ENCODE measurements at places on chromosomes 5 and 9.

- no peak for DNase-seq
These were observed 331.0 kb upstream of the EDIL3 start for GRCh38 chr5:84715686-84716085.

- DNase-seq = no peak
These were observed 10.5 kb upstream of the B4GALT1 start for GRCh38 chr9:33177639-33178038.

DNA sequence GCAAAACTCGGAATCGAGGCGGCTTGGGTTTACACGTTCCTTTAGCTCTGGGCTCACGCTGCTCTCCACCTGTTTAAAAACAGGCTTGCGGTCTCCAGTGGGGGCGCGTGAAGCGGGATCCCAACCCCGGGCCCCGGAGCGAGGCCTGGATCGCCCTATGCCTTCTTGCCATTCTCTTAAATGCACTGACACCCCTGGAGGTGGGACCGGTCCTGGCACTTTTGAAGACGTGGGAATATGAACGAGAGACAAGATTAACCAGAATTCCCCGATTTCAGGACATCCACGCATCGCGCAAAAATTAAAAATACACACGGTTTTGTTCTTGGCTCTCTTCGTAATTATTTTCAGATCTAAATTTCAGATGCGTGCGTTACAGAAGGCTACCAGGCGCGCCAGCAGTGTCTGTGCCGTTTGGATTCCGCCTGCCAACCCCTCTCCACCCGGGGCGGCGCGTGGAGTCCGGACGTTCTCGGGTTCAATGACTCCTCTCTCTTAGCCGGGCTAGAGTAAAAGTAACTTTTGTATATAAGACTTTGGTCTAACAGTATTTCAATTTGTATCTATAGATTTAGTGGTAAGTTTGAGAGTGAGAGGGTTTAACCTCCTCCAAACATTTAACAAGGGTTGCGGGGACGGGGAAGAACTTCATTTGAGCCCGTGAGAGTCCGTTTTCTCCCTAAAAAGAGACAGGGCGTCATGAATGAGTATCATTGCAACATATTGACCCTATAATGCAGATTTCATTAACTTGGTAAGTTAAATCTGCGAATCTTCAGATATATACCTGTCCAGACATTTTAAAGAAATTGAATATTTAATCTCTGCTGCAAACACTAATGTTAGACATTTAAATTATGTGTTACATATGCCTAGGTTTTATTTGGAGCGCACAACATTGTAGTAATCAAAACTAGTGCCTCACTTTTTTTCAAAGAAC is 3.8 kb downstream of the FOXD1 start:
- peak; percentile 44 for DNase-seq

DNA sequence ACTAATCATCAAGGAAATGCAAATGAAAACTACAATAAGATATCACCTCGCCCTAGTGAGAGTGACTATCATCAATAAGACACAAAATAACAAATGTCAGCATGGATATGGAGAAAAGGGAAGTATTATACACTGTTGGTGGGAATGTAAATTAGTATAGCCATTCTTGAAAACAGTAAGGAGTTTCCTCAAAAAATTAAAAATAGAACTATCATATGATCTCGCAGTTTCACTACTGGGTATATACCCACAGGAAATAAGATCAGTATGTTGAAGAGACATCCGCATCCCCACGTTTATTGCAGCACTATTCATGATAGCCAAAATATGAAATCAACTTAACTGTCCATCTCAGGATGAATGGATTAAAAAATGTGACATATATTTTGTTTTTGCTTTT is 31.6 kb upstream of the STK32A start:
- no peak for DNase-seq

- DNase-seq = no peak
These were observed 23.6 kb downstream of the OLFML2A start for GRCh38 chr9:124800306-124801259.

DNA sequence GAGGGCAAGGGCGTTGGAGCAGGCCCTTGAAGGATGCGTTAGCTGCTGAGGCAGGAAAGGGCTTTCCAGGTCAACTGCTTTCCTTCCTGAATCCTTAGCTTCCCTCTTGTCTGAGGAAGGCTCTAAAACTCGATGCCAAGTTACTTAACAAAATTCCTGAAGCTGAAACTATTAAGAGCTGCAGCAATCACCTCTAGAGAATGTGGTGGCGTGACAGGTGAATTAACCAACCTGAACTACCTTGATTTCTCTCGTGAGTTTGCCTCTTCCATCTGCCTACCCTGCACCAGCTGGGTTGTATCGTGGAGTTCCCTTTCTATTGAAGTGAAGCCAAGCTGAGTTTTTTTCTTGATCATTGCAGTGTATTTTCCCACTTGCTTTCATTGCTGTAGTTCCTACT is 96.1 kb downstream of the PDE8B start:
- DNase-seq = no peak

DNA sequence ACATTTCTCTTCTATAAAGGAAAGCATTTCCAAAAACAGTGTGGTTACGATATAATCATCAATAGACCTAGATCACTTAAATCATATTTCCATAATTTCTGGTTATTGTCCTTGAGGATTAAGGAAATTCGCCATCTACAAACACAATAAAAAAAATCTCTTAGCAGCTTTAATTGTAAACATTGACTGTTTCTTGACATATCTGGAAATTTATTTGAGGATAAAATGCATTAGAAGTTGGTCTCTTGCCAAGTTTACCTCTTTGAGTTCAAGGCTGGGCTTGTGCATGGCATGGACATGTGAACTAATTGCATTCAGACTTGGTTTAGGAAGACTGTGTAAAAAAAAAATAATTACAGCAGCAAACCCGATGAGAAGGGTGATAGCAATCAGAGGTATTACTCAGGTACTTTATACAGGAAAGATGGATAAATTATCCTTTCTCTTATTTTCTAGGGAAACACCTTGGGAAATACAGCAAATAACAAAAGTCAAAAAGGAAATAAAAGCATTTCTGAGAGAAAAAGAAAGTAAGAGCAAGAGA is 237.9 kb downstream of the SLF1 start:
- DNase-seq = peak; percentile 40

DNA sequence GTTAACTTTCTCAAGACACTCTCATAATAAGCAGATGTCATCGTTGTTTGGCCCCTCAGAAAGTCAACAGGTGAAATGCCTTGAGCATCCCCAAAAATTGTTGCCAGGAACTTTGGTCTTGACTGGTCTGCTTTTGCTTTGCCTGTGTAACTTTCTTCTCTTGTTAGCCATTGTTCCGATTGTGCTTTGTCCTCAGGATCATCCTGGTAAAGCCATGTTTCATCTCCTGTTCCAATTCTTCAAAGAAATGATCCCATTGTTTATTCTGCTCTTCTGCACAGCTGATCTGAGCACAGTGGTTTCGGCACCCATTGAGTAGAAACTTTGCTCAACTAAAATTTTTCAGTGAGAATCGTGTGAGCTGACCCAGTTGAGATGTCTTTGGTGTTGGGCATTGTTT is 8.1 kb upstream of the ZBED3 start:
- no peak for DNase-seq
